ENCODE measurements at places on chromosomes 4 and X.

GRCh38 chr4:171812665-171813525, at the start of gene GALNTL6:
GALNTL6 (plus strand) TSS chr4:171813404.
- peak; percentile 51 for DNase-seq

- DNase-seq: no peak
Observed at GRCh38 chrX:12245650-12246645, 107.7 kb downstream of the FRMPD4 start.

- DNase-seq: peak; percentile 50
Observed at GRCh38 chrX:19602866-19603622, 87.7 kb upstream of the MAP3K15 start.

DNA sequence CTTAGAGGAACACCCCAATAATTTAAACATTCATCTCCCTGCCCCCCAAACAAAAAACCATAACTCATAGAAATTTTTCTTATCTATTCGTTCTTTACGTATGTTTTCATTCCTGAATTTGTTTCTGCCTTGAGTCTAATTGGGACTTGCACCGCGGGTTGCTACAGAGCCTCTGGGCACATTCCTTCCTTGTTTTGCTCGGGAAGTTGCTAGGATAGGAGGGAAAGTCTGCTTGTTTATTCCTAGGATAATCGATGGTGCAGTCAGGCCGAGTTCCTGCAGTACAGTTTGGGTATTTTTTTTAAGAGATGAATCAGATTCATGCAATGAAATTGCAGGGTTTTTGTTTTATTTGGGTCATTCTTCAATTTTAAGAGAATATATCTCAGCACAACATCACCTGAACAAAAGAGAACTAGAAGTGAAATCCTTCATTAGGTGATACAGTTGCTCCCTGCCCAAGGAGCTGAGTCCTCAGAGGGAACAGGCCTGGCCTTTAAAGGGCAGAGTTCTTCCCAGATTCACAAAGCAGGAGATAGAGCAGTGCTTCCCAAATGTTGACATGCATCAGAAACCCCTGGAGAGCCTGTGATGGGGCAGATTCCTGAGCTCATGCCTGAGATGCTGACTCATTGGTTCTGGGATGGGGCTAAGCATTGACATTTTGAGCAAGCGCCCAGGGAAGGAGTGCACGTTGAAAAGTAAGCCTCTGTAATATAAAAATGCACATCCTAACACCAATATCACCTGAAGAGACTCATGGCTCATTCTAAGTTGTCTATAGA, 114.9 kb upstream of the FAM9B start:
- DNase-seq: no peak

- no peak for DNase-seq
Observed at GRCh38 chr4:117385526-117385925, 300.1 kb upstream of the TRAM1L1 start.

DNA sequence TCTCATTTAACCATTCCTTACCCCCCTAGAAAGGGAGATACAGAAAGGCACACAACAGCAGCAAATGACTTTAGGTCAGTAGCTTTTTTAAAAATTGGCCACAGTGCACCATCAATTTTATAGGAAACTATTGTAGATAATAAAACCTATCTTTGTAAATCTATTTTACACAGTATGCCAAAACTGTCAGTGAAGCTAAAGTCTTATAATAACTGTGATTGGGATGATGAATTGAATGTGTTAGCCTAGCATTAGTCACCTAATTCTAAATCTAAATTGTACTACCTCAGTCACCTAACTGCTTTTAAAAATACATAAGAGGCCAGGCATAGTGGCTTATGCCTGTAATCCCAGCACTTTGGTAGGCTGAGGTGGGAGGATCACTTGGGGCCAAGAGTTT, 44.2 kb downstream of the SH3RF1 start:
- DNase-seq: no peak

- no peak for DNase-seq
Observed at GRCh38 chr4:181659202-181659601, 584.0 kb upstream of the TENM3 start.

DNA sequence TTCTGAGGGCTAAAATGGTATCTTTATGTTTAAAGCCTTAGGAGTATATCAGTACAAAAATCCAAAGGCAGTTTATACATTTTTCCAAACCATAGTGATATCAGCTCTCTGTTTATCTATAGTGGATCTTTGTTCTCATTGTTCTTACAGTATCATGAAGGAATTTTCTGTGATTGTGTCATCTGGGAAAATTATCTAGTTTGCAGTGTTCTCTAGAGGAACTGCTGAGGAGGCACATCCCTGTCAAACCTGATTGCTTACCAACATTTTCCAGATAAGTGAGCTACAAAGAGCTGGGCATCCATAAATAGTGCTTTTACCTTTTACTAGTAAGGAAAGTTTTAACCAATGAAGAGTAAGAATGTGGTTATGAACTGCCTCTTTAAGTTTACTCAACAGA, 44.9 kb upstream of the SLC25A31 start:
- no peak for DNase-seq

DNA sequence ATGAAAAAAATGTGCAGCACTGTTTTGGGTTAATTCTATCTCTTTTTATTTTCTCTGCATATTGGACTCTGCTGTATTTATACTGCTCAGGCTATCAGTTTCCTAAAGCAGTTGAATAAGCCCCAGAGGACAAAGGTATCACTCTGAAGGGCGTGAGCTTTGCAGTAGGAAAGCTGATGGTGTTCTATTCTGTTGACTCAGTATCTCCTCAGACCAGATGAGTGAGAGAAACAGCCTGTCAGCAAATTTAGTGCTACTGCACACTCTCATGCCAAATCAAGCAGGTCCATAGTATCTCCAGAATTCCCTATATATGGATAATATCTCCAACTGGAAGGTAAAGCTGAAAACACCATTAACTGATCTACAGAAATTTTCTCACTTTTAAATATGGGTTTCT, 132.3 kb upstream of the UGT8 start:
- no peak for DNase-seq

DNA sequence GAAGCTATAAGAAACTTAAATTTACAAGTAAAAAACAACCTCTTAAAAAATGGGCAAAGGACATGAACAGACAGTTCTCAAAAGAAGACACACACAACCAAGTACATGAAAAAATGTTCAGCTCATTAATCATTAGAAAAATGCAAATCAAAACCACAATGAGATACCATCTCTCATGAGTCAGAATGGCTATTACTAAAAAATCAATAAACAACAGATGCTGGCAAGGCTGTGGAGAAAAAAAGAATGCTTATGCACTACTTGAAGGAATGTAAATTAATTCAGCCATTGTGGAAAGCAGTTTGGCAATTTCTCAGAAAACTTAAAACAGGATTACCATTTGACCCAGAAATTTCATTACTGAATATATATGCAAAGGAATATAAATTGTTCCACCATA, 666.3 kb upstream of the GRIA3 start:
- no peak for DNase-seq

- DNase-seq: peak; percentile 18
Observed at GRCh38 chr4:106809076-106809475, 227.0 kb downstream of the DKK2 start.

GRCh38 chr4:39621582-39621981, 17.1 kb downstream of the SMIM14 start:
- peak; percentile 4 for DNase-seq

DNA sequence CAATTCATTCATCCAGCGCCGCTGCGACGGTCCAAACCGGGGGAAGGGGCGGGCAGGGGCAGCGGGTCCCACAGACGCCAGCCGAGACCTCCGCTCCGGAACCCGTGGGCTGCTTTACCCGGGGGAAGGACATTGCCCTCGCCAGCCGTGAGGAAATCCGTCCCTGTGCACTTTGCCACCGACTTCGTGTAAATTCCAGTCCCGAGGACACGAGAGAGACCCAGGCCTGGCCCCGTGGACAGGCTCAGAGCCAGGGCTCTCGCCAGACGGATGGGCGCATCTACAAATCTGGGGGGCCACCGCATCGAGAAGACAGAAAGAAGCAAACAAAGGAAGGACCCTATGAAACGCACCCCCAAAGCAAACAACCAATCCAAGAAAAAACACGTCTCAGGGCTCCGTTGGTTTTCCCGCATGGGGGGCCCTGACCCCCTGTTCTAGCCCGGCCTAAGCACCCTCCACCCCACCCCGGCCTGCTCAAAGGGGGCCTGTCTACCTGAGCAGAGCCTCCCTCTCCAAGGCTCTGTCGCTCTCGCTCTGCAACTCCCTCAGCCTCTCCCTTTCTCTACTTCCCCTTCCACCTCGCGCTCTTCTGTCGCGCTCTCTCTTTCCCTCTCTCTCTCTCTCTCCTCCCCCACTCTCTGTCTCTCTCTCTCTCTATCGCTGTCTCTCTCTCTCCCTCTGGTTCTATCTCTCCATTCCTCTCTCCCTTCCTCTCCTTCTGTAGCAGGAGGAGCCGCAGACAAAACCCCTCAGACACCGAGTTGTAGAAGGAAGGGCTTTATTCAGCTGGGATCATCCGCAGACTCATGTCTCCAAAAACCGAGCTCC, 11.3 kb downstream of the FRG2 start:
- no peak for DNase-seq

DNA sequence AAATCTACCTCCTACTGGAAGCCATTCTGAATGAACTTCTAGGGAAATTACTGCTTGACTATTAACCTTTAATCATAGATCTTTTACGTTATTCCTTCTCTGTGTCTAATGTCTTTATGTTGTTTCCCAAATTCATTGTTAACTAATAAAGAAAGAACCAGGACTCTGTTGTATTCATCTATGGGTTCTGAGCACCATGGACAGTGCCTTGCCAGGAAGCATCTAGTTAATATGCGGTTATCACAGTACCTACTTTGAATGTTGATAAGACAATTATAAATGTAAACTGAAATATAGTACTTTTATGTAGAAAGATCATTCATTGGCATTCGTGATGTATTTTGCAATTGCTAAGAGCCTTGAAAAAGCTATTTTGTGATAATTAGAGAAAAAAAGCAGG, 23.8 kb downstream of the NWD2 start:
- no peak for DNase-seq

DNA sequence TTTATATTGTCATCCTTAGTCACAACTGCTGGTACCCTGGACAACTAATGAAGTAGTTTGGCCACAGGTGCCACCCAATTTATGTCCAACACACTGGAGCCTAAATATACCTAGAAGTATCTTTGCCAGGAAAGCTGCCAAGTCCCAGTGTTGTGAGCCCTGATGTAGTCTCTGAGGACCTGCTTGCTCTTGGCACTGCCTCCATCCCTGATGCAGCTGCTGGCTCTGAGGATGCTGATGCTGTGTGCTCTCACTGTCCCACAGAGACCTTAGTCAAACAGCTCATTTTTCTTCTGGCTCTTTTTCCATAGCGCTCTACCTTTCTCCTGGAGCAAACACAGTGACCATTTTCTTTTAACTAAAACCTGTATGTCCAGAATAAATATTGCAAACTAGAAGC, 1535.4 kb upstream of the ADGRL3 start:
- no peak for DNase-seq

GRCh38 chrX:3348191-3348590, 1.7 kb upstream of the MXRA5 start:
- DNase-seq: no peak

- no peak for DNase-seq
Observed at GRCh38 chr4:173827707-173828106, 297.7 kb upstream of the HAND2 start.

DNA sequence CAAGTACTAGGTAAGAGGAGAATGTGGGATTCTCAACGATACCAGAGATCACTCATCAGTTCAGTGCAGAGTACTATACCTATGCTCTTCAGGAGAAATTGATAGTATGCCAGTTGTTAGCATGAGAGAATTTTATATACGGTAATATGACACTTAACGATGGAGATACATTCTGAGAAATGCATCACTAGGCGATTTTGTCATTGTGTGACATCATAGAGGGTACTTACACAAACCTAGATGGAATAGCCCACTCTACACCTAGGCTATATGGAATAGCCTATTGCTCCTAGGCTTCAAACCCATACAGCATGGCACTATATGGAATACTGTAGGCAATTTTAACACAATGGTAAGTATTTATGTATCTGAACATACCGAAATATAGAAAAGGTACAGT, 140.2 kb downstream of the SLIT2 start:
- DNase-seq: no peak

DNA sequence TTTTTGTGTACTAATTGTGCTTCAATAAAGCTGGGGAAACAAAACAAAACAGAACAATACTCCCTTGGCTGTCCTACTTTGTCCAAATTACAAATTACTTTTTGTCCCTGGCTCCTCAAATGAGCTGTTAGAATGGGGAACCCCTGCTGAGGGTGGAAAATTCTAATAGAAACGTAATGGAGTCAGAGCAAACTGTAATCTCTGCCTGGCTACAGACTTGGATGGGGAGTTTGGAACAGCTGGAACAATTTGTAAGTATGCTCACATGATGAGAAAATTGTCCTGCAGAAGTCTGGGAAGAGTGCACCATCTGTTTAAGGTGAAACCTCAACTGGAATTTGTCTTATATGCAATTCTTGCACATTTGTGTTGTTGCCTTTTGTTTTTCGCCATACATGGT, 364.4 kb upstream of the CLNK start:
- DNase-seq: no peak

DNA sequence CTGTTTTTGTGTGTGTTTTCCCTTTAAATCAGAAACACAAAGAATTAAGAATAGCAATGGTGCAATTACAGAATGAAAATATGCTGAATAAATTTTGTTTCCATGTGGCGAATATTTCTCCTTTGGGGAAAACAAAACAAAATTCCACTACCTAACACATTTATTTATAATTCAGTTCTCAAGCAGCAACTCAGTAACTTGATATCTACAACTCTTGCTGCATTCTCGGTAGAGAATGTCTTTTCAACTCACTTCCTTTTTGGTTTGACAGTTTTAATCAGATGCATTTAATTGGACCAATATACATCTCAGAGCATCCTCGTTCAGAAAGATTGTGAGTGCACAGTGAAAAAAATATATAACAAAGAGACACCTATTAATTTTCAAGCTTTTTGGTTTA, 30.8 kb downstream of the ZNF827 start:
- DNase-seq: no peak

- no peak for DNase-seq
Observed at GRCh38 chrX:153739754-153740486, 15.3 kb downstream of the ABCD1 start.

DNA sequence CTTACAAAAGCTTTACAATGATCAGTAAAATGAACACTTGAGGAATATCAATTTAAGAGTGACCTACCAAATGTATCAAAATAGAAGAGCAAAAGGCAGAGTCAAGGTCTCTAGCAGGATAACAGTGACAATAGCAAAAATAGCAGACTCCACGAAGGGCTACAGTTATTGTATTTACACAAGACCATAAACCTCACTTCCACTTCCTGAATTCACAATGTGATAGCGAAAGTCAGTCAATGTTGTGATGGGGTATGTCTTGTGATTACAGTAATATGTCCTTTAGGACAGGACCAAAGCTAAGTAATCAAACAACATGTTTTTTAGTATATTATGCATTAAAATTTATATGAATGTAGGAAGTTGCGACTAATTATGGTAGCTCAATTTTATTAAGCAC, 139.6 kb downstream of the IQCM start:
- no peak for DNase-seq
